ENCODE measurements at places on chromosomes 6 and 20.
A peak's percentile ranks its signal among the peaks of the same experiment; 100 is the strongest.

- DNase-seq = no peak
These were observed 626.5 kb upstream of the MAP3K7 start for GRCh38 chr6:91213229-91213901.

DNA sequence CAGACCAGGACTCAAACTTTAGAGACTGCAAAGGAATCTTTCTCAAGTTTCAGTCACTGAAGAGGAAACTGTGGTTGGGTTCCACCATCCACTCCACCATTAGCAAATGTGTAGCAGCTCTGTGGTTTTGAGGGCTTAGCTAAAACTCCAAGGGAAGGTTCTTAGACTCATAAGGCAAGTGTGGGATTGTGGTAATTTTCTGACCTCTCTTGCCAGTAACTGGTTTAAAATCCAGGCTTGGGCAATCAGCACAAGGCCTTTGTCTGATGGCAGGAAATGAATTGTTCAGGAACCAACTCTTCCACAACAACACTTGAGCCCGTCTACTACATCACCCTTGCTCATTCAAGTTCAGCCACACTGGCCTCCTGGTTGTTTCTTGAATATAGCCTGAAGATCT is 68.6 kb upstream of the FBXL4 start:
- DNase-seq = no peak

GRCh38 chr20:19887556-19888268 is 129.4 kb upstream of the NAA20 start:
- no peak for DNase-seq

- DNase-seq = no peak
These were observed 121.5 kb upstream of the MCHR2 start for GRCh38 chr6:100115407-100116101.

DNA sequence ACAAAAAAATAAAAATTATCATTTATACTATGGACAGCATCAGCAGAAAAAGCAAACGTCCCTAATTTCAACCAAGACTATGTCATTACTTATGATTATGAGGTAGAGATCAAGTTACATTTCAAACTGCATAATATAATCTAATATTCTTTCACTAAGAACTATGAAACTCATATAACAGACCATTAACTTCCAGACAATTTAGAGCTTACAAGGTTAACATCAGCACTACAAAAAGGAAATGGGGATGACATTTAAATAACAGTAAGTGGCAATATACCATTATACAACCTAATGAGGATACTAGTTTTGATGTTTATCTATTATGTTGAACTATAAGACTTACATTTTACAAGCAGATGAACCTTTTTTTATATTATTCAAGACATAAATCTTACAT is 261.0 kb upstream of the THEMIS start:
- no peak for DNase-seq

DNA sequence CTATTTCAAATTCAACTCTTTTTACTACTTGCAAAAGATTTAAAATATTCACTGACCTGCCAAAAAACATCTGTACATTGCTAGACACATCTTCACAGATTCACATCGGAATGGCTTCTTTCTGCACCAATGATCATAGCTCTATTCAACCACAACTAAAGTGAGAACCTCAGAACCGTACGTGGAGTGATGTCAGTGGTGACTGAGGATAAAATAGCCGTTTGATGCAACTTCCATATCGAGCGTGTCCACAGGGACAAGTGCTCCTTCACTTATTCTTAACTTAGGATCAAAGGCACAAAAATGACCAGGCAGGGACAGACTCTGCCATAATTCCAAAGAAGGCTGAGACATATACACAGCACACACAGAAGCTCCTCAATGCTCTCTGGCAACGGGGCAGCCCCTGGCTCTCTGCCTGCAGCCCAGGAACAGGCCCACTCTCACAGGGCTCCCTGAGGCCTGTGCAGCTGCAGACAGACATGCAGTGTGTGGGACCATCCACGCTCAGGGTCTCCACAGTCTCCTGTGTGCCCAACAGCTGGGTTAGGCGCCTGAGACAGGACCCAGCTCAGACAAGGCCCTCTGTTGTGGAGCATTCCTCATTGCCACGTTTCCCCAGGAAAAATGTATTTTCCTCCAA is 22.8 kb downstream of the FYN start:
- no peak for DNase-seq

GRCh38 chr6:1644516-1645060 is 34.9 kb downstream of the FOXC1 start:
- DNase-seq = no peak

- DNase-seq = peak; percentile 89
These were observed 7.8 kb upstream of the MDGA1 start for GRCh38 chr6:37705239-37706051.

GRCh38 chr20:33832103-33832804 is 21.1 kb downstream of the CHMP4B start:
- no peak for DNase-seq

DNA sequence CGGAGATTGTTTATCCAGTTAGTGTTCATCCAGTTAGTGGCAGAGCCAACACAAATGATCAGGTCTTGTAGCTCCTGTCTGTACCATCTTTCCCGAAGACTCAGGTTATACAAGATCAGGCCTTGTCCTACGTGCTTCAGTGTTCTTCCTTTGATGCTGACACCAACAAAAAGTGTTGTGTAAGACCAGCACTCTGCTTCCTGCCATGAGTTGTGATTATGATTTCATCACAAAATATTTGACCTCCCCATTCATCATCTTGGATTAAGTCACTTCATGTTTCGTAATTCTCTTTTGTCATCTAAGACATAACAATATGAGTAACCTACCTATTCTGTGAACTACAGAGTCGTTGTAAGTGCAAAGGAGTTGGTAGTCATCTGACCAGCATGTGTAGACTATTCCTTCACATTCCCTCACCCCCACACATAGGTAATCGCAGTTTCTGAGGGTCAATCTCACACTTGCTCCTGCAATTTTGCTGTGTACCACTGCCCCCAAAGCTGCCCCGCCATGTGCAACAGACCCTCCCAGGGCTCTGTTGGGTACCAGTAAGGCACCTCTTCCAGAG is 135.6 kb upstream of the SLC22A23 start:
- no peak for DNase-seq

- no peak for DNase-seq
These were observed 61.5 kb upstream of the TFB1M start for GRCh38 chr6:155375801-155376200.

DNA sequence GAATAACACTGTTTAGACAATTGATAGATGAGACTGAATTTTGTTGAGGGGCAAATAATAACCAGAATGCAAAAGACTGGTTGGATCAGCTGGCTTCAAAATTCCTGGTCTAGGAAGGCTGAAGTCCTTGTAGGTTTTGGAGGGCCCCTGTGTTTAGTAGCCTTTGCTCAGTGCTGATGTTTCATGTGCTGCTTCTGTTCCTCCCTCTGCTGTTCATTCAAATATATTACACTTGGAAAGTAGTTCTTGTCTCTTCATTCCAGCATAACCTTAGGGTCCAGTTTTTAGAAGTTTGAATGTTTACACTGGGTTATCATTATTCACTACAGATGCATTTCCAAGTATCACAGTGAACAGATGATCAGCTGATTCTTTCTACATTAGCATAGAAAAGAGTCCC is 72.5 kb downstream of the FLRT3 start:
- no peak for DNase-seq

DNA sequence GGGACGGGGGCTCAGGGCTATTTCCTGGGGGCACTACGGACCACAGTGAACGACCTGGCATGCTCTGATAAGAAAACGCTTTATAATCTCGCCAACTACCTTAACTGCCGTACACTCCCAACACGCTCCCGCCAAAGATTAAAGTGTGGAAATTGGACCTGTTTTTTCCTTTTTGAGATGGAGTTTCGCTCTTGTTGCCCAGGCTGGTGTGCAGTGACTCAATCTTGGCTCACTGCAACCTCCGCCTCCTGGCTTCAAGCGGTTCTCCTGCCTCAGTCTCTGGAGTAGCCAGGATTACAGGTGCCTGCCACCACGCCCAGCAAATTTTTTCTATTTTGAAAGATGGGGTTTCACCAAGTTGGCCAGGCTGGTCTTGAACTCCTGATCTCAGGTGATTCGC is 346 bp upstream of the SLC44A4 start:
- no peak for DNase-seq

GRCh38 chr6:25692472-25692871 is 40.5 kb downstream of the SCGN start:
- no peak for DNase-seq

- no peak for DNase-seq
These were observed 2.7 kb upstream of the RBM24 start for GRCh38 chr6:17278289-17279063.

DNA sequence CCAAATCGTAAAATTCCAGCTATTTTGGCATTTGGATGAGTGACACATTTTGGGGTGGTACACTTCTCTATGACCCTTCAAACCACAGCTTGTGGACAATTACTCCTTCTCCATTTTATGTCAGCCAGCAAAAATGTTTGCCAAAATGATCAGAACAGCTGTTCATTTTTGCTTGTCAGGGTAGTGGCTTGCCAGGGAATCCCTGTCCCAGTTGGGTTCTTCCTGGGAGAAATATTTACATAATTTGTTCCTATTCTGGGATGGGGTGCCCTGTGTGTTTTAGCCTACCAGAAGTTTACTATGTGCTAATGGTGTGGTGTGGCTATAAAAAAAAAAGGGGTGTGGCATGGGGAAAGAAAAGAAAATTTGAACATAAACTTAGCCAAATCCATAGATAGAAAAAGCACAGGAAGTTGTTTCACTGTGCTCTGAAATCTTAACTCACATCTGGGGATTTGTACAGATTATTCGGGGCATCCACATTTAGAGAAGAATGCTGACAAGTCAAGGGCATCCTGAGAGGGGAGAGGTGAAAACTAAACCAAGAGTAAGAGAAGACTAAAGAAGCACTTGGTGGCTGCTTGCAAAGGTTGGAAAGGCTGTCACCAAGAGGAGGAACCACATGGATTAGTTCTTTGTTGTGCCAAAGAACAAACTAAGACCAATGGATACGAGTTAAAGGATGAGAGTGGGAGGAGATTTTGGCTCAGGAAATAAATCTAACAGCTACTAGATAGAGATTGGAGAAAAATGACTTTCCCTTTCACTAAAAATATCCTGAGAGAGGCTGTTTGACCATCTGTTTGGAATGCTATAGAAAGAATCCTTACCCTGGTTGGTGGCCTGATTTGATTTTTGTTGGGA is 55.2 kb upstream of the RBM24 start:
- no peak for DNase-seq

DNA sequence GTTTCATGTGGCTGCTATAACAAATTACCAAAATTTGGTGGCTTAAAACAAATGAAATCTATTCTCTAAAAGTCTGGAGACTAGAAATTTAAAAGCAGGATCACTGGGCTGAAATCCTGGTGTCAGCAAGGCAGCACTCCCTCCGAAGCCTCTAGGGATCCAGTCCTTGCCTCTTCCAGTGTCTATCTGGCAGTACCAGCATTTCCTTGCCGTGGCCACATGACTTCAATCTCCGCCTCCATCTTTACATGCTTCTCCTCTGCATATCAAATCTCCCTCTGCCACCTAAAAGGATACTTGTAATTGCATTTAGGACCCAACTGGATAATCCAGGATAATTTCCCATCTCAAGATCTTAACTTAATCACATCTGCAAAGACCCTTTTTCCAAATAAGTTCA is 30.2 kb downstream of the ARHGAP18 start:
- no peak for DNase-seq

- no peak for DNase-seq
These were observed 86.7 kb upstream of the STMND1 start for GRCh38 chr6:17015144-17015543.

DNA sequence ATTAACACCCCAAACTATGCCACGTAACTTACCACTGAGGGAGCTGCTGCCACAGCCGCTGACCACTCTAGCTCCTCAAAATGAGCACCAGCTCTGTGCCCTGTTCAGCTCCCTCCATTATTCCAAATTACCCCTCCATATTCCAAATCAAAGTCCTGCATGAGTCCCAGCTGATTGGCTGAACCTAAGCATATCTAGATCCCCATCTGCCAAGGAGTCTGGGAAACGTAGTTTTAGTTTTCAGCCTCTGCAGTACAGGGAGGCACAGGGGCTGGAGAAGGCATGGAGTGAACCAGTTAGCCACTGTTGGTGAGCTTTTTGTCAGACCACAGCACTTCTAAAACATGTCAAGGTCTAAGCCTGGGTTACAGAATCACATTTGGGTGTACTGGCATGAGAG is 15.9 kb downstream of the UNC5CL start:
- DNase-seq = no peak

GRCh38 chr6:20028562-20028961 is 183.7 kb downstream of the MBOAT1 start:
- DNase-seq = no peak
